HFFc6 (cell line): ENCODE measurements at places on chromosomes 1 and 21.

DNA sequence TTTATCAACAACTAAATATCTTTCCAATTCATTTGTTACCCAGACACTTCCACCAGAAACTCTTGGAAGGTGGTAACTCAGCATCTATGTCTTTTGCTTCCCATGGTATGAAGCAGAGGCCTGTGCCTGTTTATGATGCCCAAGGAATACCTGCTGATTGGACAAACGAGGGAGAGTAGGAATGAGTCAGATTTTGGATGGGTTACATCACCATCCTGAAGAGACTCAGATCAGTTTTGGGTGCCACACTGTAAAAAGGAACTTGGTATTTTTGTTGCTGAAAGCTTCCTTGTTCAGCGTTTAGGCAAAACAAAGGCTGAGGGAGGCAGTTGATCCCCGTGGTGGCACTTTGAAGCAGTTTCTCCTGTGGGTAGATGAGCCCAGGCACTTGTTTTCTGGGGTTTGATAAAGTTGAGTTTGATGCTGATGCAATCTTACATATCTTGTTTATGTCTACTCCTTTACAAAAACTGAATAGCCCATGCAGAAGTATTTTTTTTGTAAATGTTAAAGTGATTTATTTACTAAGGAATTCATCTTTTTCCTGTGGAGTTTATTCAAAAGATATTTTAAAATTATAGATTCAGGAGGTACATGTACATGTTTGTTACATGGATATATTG lies 26.7 kb upstream of the CYP4X1 start:
- no peak for DNase-seq

- DNase-seq = peak; percentile 50
Observed at GRCh38 chr1:28359592-28360239, 9.8 kb upstream of the PHACTR4 start.

DNA sequence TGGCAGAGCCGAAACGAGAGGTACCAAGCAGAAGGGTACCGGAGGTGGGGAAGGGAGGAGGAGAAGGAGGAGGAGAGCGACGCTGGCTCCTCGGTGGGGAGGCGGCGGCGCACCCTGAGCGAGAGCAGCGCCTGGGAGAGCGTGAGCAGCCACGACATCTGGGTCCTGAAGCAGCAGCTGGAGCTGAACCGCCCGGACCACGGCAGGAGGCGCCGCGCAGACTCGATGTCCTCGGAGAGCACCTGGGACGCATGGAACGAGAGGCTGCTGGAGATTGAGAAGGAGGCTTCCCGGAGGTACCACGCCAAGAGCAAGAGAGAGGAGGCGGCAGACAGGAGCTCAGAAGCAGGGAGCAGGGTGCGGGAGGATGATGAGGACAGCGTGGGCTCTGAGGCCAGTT lies 32.4 kb downstream of the STYXL2 start:
- DNase-seq = no peak

GRCh38 chr1:59767119-59767518 lies 47.6 kb upstream of the HOOK1 start:
- DNase-seq = no peak

GRCh38 chr1:117594261-117594990 lies 11.4 kb upstream of the TENT5C start:
- no peak for DNase-seq
